ENCODE measurements at places on chromosomes 4 and X.

- DNase-seq, result no peak
These were observed 8.2 kb upstream of the YIPF6 start for GRCh38 chrX:68490644-68491043.

GRCh38 chr4:53432528-53433424 is 55.3 kb downstream of the FIP1L1 start:
- DNase-seq, result no peak

DNA sequence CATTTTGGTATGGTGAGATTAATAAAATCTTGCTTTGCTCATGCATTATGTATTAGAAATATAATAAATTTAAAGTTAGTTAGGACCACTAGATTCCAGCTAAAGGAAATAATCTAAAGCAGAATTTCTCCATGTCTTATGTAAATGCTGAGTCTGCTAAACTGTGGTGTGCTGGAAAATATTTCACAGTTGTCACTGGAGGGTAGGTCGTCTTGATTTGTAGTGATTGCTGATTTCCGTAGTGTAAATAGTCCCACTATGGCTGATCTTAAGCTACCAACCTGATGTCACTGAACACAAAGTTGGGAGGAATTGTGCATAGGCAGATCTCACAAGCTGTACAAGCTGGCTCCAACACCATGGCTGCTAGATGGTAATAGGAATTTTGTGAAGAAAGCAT is 133.4 kb upstream of the NR3C2 start:
- no peak for DNase-seq

DNA sequence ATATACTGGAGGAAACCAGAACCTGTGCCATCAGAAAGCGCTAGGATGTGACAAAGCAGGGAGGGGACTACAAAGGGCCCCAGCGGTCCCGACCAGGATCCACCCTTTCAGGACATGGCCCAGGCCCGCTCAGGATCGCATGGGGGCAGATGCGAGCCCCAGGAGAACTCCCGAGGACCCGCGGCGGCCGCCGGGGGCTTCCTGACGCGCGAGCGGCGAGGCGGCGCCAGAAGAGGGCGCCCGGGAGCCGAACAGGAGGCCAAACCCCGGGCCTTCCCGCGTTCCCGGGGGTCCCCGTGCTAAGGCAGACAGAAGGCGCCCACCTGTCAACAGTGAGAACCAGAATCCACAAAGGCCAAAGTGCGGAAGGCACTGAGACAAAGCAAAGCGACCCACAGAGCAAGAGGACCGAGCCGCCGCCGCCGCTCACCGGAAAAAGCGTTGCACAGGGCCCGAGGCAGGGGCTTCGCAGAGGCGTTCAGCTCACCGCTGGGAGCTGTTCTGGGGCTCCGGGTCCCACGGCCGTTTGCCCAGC is 7.3 kb upstream of the OPN1LW start:
- peak; percentile 76 for DNase-seq

GRCh38 chr4:27016551-27016950 is 155.9 kb downstream of the STIM2 start:
- DNase-seq, result no peak

DNA sequence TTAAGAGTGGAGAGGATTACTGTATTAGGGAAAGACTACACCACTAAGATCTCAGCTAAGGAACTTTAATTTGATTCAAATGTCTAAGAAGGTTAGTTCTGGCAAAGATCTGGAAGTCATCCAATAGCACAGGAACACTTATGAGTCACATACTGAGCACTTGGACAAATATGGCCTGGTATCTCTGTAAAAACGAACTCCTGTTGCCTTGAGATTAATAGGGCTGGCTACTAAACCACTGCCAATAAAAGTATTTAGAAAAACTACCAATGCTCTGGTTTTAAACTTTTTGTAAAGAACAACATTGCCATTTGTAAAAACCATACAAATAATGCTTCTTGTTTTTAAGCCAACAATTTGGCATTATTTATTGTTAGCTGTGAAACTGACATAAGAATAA is 70.5 kb downstream of the SEC24D start:
- no peak for DNase-seq

- DNase-seq, result no peak
These were observed 34.0 kb upstream of the UCP1 start for GRCh38 chr4:140602714-140603113.

DNA sequence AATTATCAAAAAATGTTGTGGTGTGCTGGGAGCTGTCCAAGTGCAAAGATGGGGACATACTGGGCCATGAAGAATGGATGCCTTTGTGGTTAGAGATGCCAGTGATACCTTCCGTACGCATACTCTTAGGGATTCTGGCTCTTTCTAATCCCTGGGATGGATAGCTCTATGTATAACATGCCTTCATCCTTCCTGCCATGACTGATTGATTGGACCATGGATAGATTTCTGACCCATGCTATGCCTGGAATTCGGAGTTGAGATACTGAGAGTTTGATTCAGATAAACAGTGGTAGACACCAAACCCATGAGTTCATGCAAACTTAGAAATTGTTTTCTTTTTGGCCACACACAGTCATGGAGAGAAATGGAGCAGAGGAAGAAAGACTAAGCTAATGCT is 147.2 kb upstream of the WDFY3 start:
- no peak for DNase-seq

- DNase-seq, result no peak
These were observed 71.8 kb upstream of the GPR34 start for GRCh38 chrX:41616935-41617334.

DNA sequence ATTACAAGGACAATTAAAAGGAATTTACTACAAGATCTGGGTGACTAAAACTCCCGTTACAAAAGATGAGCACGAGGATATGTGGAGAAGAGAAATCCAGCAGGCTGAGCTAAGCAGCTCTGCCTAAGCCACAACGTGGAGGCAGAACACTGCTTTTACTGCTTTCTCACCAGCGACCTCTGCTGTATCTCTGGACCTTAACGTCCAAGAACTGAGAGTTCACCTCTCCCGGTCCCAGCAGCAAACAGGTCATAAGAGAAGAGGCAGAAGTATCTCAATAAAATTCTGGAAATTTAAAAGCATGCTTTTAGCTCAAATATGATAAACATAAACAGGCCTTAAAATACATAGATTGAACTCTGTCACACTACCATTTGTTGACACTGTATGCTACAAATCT is 81.0 kb downstream of the ADGRA3 start:
- DNase-seq, result no peak

- no peak for DNase-seq
These were observed 893.0 kb downstream of the C4orf33 start for GRCh38 chr4:129988957-129989356.

- no peak for DNase-seq
These were observed 166.2 kb upstream of the FGF13 start for GRCh38 chrX:138877746-138878145.

DNA sequence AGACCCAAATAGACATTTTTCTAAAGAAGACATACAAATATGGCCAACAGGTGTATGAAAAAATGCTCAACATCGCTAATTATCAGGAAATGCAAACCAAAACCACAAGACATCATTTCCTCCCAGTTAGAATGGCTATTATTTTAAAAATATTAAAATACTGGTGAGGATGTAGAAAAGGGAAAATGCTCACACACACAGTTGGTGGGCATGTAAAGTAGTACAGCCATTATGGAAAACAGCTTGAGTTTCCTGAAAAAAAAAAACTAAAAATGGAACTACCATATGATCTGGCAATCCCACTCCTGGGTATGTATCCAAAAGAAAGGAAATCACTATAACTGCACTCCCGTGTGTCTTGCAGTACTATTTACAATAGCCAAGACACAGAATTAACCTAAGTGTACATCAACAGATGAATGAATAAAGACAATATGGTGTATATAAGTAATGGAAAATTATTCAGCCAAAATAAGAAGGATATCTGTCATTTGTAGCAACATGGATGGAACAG is 128.9 kb upstream of the DKK2 start:
- DNase-seq, result no peak

DNA sequence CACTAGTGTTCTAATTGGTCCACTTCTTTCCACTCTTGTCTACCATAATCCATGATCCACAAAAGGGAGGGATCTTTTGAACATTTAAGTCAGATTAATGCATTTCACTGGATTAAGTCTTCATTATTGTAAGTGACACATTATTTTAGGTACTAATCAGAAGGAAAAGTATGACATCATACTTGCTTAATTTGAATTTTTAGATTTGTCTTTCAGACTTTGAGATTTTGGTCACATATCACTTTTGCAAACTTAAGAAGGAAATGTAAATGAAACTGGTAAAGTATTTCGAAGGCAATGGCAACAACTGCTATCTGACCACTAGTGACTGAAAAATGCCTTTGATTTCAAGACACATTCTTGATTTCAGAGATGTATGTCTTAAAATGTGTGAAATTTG is 5.2 kb downstream of the MMRN1 start:
- no peak for DNase-seq

GRCh38 chr4:139844057-139844456 is 178.4 kb downstream of the MGST2 start:
- no peak for DNase-seq

DNA sequence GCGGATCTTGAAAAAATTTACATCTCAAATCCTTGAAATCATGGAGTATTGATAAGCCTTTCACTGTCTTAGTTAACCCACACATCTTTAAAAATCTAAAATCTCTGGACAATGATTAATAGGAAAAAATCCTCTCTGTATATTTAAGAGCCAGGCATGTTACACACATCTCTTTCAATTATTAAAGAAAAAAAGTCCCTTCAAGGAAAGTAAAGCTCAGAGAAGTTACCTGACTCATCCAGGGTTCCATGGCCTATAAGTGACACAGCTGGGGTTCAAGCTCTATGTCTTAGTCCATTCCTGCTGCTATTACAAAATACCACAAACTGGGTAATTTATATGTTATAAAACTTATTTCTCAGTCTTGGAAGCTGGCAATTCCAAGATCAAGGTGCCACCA is 14.2 kb upstream of the FGF16 start:
- DNase-seq, result no peak

- no peak for DNase-seq
These were observed 81.2 kb downstream of the APOOL start for GRCh38 chrX:85084770-85085393.

DNA sequence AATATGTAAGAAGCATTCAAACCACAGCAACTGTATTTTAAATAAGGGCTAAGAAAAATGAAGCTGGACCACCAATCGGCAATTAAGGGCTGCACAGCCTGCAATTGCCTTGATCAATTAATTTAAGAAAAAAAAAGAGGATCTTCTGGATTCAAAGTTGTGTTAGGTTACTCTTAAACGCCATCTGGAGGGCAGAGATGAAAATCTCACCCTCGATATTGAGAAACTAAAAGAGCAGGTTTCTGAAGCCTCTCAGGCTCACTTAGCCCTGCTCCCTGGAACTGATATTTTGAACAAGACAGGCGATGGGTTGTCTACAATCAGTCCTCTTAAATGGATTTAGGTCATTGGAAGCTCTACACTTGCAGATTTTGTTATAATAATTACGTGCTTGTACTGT is 579.4 kb downstream of the GRXCR1 start:
- DNase-seq, result no peak

DNA sequence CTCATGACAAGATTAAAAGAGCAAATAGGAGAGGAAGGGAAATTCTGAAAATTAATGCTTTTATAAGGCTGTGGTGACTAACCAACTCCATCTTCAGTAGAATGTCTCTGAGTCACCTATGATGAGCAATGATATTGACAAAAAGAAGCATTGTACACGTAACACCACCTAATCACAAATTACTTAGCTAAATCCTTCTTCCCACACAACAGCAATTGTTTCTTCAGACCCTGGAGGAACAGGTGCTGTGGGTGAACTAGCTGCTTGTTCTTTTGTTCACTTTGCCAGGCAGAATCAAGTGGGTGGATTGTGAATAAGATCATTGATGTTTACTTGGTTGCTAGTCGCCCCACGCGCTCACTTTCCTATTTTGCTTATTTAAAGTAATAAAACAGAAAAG is 315.5 kb downstream of the CAMK2D start:
- DNase-seq, result no peak

- DNase-seq, result no peak
These were observed 115.0 kb upstream of the TLL1 start for GRCh38 chr4:165758086-165758485.

GRCh38 chr4:38920186-38920585 is 52.6 kb downstream of the FAM114A1 start:
- no peak for DNase-seq

DNA sequence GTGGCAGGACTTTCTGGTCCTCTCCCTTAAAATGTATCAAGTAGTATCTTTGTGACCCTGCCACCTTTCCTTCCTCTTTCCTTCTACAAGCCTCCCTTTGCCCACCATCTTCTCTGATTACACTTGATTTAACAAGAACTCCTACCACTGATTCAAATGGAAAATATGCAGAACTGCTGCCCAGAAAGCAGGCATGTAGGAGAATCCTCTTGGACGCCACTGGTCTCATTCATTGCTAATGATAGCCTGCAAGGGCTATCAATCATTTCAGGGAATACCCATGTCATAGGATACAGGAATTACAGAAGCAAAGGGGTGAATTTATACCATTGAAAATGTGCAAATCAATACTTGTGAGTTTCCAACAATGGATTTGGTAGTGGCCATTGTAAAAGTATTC is 294.6 kb upstream of the NRK start:
- DNase-seq, result no peak

GRCh38 chr4:48247142-48247877 is 22.3 kb downstream of the TEC start:
- no peak for DNase-seq

- no peak for DNase-seq
These were observed 95.7 kb upstream of the NKX1-1 start for GRCh38 chr4:1501754-1502500.

- DNase-seq, result no peak
These were observed 810 bp downstream of the SPRY1 start for GRCh38 chr4:123397144-123398065.

DNA sequence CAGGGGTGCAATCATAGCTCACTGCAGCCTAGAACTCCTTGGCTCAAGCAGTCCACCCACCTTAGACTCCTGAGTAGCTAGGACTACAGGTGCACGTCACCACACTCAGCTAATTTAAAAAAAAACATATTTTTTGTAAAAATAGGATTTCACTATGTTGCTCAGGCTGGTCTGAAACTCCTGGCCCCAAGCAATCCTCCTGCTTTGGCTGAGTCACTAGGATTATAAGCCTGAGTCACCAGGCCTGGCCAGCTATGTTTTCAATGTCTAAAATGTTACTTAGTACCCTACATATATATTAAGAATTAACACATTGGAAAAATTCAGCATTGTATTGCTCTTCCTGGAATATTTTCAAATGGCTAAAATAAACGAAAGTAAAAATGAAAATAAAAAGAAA is 37.5 kb downstream of the PNPLA4 start:
- no peak for DNase-seq
